ENCODE measurements at places on chromosomes 2 and 18.

DNA sequence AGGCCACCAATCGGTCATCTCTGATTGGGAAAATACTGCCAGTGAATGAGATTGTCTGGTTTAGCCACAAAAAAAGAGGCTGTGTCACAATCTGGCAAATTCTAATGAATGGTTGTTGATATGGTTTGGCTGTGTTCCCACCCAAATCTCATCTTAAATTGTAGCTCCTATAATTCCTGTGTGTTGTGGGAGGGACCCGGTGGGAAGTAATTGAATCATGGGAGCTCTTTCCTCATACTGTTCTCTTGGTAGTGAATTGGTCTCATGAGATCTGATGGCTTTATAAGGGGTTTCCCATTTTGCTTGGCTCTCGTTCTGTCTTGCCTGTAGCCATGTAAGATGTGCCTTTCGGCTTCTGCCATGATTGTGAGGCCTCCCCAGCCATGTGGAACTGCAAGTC is 838.3 kb downstream of the SLC4A3 start:
- no peak for DNase-seq

- DNase-seq, result no peak
Observed at GRCh38 chr2:44051593-44052347, 56.0 kb upstream of the LRPPRC start.

GRCh38 chr2:43074592-43075053 is 151.8 kb downstream of the ZFP36L2 start:
- DNase-seq, result no peak

- no peak for DNase-seq
Observed at GRCh38 chr2:69185807-69186206, 172.8 kb downstream of the ANTXR1 start.

- no peak for DNase-seq
Observed at GRCh38 chr2:174775571-174775980, 11.3 kb upstream of the CHRNA1 start.

GRCh38 chr2:155665704-155666103 is 666.8 kb downstream of the NR4A2 start:
- no peak for DNase-seq

GRCh38 chr2:96202152-96202854 is 6.3 kb downstream of the STARD7 start:
- DNase-seq, result no peak

GRCh38 chr2:144505245-144505831 is 14.6 kb downstream of the ZEB2 start:
- no peak for DNase-seq

- DNase-seq, result no peak
Observed at GRCh38 chr2:174593574-174594203, 3.9 kb downstream of the WIPF1 start.

DNA sequence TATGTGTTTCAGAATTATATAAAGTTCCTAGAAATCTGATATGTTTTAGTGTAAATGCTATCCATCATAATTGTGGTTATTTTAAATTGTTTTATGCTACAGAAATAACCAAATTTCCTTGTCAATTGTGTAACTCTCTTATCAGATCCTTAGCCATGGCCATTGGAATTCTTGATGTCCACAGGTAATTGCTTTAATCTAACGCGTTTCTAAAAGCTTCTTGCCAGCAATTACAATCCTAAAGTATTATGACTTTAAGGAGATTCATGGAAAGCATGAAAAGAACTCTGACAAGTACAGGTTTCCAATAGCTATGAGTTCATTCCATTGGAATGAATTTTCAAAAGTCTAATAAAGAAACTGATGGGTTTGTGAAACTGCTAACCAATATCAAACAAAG is 472.1 kb downstream of the ERBB4 start:
- DNase-seq, result no peak

GRCh38 chr2:127039387-127040031 is 67.4 kb downstream of the BIN1 start:
- no peak for DNase-seq

- DNase-seq, result no peak
Observed at GRCh38 chr2:68282811-68283418, 30.6 kb upstream of the PPP3R1 start.

- DNase-seq, result no peak
Observed at GRCh38 chr2:203659331-203660049, 46.9 kb upstream of the CD28 start.

- DNase-seq, result peak; percentile 59
Observed at GRCh38 chr2:219175928-219176817, 552 bp downstream of the CNPPD1 start.

DNA sequence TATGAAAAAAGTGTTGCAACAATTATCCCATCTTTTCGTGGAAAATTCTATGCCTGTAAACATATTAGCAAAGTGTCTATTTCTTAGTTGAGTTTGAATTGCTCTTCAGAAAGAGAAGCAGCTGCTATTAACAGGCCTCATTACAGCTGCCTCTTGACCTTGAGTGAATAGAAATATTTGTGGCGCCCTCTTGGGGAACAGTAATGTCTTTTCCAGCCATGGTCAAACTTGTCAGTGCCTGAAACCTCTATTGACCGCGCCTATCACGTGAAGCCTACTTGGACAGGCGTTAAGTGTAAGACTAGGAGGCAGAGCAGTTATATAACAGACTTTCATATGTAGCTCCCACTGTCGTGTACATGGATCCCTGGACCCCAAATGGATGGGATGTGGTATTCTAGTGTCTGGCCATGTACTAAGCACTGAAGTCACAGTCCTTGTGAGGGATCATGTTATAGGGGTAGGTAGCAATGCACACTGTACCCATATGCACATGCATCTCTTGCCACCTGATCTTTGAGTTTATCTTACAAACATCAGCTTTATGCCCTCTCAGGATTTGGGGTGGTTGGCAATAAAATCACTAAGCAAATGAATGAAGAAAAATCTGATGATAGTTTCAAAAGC is 245.0 kb downstream of the PTGR3 start:
- DNase-seq, result peak; percentile 63

GRCh38 chr2:159515441-159515840 is 100.9 kb downstream of the BAZ2B start:
- DNase-seq, result no peak

DNA sequence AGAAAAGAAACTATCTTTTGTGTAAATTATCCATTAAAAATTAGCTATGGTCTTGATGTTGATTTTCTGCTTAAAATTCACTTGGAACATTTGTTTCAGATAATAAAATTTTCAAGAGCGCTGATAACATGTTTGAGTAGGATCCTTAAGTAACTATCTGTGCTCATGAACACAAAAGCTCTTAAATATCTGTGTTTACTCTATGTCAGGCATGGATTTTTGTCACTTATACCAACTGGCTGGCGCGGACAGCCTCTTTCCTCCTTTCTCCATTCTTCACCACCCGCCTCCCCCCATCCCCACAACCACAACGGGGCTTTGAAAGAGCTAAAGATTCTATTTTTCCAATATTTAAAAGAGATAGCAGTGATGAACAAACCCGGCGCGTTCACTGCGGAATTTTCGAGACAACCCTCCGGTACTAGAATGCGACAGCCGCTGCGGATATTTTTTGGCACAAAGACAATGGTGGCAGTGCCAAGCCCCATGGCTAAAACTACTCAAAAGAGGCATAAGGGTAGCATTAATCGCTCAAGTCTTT is 181.5 kb downstream of the TCF4 start:
- DNase-seq, result no peak

DNA sequence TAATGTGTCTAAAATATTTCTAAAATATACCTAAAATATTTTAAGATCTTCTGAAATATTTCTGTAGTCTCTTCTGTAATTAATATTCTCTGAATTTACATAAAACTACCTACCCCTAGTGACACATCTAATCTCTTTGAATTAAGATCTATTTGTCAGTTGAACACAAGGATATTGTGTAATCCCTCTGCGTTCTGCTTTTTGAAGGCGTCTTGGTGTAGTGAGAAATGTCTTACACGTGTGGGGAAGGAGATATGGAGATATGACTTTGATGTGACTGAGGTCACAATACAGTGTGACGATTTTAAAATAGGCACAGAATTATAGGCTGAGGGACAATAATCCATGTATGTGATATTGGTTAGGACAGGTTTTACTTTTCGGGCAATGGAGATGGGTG is 79.8 kb downstream of the DOK6 start:
- no peak for DNase-seq

GRCh38 chr2:233565685-233566140 is 869 bp downstream of the USP40 start:
- DNase-seq, result no peak

GRCh38 chr18:3710712-3711301 is 260.8 kb downstream of the TGIF1 start:
- peak; percentile 73 for DNase-seq

- DNase-seq, result no peak
Observed at GRCh38 chr2:15808204-15808910, 132.0 kb upstream of the MYCN start.

DNA sequence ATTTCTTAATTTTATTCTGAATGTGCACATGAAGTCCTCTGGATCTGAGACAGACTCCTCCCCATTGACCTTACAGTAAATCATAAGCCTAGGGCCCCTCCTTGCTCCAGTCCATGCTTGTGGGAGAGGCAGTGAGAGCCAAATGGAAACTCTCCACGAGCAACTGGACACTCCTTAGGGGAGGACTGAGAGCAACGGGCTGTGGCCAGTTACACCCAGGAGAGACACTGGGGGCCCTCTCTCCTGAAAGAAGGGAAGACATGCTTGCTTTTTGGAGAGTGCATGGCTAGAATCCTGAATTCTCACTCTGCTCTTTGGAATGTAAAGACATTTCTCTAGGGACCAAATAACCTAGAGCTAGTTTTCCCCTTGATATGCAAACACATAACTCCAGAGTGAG is 49.0 kb upstream of the BIN1 start:
- DNase-seq, result peak; percentile 75

- peak; percentile 82 for DNase-seq
Observed at GRCh38 chr2:164599954-164600589, 21.2 kb downstream of the GRB14 start.

- DNase-seq, result peak; percentile 36
Observed at GRCh38 chr2:230660294-230661060, 52.2 kb upstream of the CAB39 start.

DNA sequence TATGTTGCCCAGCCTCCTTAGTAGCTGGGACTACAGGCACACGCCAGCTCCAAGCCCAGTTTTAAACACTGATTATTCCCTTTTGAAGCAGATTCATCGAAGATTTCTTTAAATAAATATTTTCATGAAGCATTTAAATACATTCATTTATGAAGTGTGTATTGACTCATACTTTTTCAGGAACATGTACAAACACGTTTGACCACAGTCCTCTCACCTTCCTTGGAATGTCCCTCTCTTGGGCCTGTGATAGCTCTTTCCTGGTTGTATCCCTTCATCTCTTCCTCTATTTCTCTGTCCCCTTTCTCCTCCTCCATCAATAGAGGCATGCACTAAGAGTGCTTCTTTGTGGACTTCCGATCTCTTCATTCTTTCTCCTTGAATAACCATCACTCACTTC is 2.5 kb downstream of the PSTPIP2 start:
- no peak for DNase-seq

GRCh38 chr2:43421194-43421593 is 174.6 kb downstream of the THADA start:
- no peak for DNase-seq

DNA sequence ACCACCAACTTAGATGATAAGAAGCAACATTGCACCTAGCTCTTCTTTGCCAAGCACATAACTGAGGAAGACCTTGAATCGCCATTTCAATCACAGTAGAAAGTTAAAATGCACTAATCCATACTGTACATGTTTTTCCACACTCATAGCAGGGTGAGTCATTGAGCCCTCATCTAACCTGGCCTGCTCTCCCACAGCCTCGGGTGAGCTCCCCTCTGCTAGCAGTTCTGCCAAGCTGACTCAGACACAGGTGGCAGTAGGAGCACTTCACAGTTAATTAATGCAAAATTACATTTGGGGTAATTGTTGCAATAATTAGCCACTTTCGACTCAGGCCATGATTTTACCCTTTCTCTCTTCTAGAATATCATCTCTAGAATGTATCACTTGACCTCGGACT is 1632.8 kb upstream of the CELF4 start:
- no peak for DNase-seq

DNA sequence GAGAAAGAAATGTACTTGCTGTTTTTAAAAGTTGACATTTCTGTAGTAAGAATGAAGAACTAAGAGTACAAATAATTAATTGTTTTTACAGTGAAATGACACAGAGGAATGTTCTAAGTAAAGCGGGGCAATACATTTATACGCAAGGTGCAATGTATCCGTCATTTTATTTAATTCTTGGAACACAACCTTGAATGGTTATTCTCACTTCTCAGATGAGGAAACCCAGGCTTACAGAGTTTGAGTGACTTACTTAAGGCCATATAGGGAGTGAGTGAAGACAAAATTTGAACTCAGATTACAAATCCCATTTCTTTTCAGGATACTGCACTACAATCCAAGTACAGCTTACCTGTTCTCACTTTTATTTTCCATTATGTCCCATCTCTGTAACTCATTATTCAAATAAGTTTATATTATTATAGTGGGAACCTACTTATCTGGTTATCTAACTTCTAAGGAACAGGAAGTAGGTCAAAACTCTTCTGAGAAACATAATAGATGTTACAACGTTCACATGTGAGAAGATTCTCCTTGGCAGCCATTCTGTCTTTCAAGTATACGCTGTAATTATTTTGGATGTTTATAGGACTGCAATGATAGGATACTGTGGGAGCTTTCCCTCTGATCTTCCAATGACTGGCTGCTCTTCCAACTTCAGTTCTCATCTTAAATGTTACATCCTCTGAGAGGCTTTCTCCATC is 12.3 kb upstream of the STK17B start:
- DNase-seq, result no peak

DNA sequence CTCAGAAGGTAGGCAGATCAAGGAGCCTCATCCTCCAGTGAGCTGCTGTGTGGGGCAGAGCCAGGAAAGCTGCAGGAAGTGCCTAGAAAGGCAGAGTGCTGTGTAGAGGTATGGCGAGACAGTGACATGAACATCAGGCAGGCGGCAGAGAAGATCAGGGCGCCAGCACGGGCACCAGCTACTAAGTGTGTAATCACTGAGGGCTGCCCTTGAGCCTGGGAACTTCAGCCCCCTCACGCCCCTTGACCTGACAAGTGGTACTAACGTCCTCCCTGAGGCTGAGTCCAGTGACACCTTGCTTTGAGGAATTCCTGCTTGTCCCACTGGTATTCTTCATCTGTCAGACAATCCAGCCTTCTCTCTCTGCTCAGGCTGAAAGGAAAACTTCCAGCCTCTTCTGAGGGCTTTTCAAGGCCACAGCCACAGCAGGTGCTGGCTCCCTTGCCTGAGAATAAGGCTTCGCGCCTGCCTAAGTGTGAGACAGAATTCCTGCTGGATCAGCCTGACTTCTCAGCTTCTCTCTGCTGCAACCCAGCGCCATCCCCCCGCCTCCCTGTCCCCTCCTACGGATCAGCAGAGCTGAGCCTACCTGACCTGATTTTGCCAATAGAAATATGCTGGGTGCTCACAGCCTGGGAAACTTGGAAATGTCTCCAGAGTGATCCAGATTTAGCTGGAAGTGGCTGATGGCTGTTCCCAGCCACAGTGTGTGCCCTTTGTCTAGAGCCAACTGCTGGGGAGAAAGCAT is 148.0 kb downstream of the SMAD7 start:
- DNase-seq, result peak; percentile 26

GRCh38 chr18:12393998-12394397 is 13.7 kb upstream of the PRELID3A start:
- DNase-seq, result no peak

GRCh38 chr2:102070058-102070642 is 72.4 kb upstream of the IL1R1 start:
- DNase-seq, result peak; percentile 95
